ENCODE measurements at places on chromosomes 16 and 17.

DNA sequence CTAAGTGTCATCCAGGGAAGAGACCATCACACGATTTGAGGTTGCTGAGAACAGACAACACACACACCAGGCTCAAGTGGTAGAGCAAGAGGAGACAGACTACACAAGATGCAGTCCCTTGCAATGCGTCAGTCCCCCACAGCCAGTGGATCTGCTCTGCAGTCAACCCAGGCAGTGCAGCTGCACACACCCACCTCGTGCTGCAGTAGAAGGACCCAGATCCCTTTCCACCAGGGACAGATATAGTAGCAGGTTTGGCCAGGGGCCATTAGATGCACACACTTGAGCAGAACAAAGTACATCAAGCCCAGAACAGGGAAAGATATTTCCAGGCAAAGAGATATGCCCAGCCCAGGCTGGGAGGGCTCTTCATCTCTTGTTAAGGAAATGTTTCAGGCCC, 112.9 kb downstream of the GRIN2A start:
- DNase-seq, result no peak

- DNase-seq, result no peak
Observed at GRCh38 chr17:46841561-46842379, 9.6 kb upstream of the WNT9B start.

DNA sequence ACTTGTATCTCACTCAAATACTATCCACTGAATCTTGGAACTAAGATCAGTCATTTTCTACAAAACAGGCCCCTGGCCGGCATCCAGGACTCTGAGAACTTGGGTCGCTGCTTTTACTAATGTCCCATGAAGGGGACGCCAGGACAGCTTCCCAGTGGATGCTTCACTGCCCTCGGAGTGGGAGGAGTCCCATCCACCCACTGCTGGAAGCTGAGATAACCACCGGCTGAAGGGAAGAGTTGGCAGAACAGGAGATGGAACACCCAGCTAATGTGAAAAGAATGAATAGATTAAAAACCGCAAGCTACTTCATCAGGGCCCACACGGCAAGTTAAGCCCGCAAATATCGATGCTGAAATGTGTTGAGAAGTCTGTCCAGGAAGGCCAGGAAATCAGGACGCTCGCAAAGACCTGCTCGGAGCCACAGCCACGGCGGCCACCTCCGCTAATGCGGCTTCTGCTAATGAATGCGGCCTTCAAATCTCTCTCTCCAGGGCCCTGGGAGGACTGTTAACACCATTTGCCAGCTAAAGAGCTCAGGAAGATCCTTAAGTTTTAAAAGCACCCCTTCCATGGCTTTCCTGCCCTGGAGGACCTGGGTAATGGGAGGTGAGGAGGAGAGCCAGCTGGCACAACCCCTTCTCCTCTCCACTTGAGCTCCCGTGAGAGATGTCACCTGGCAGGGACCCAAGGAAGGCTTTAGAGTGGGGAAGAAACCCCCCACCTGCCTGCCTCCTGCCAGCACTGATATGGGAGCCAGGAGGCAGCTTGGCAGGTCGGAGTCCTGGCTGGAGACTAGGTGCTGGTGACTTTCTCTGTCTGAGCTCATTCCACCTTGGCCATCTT, 226.6 kb upstream of the RPL38 start:
- DNase-seq, result peak; percentile 15

GRCh38 chr17:29412780-29413565, 22.8 kb downstream of the TAOK1 start:
- DNase-seq, result peak; percentile 88

- no peak for DNase-seq
Observed at GRCh38 chr17:81304196-81305015, 9.3 kb upstream of the SLC38A10 start.

DNA sequence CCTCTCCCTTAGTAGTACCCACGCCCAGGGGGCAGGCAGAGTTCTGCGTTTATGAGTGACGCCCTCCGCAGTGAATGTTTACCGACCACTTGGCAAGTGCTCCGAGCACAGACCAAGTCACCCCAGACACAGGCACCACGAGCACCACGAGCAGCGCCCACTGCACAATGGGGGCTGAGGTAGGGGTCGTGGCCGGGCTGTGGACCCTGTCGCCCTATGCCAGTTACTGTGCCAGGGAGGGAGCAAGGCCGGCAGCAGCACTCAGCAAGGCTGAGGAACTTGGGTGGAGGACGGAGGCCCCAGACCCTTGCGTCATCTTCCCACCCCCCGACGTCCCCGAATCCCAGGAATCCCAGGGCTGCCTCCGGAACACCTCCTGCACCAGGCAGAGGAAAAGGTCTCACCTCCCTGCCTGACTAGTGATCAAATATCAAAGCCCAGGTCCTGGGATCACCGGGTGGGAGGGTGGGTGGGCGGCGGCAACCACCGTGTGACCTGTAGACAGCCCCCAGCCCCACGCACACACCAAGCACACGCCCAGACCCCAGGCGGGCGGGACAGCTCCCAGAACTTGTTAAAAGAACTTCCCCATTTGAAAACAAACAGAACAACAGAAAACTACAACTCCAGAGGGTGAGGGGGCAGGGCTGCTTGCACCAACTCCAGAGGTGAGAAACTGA, 5.4 kb downstream of the VASN start:
- no peak for DNase-seq

GRCh38 chr17:9236286-9237052, 215.2 kb downstream of the NTN1 start:
- no peak for DNase-seq
